ENCODE measurements at places on chromosomes 1 and 21.

- no peak for DNase-seq
Observed at GRCh38 chr1:238061967-238062613, 171.4 kb upstream of the ZP4 start.

DNA sequence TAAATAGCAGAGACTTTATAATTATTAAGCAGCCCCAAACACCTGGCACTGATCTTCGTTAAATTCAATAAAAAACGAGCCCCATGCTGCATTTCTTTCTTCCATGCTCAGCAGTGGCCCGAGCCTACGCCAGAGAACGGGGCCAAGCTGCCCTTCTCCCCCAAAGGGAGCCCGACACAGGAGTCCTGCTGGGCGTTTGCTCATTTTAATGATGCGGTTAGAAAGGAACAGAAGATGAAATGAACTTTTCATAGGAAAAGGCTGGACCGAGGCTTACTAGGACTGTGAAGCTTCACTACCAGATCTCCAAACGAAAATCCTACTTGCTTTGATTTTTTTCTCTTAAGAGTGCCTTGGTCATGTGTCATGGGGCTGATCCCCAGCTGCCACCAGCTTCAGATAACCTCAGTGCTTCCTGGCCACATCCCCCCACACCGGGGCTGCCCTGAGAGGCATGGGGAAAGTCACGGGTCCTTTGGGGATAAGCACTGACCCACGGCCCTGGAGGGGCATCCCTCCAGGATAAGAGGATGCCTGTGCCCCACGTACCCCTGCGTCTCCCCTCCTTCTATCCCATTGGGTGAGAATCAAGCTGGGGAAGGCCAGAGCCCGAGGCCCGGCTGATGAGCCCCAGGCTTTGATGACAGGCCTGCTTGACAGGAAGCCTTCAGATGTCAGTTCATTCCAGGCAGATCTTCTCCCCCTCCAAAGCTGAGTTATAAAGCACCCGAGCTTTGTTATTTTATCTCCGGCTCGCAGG lies 34.2 kb downstream of the PGBD5 start:
- DNase-seq: no peak

- no peak for DNase-seq
Observed at GRCh38 chr1:244662599-244662998, 9.7 kb downstream of the DESI2 start.

GRCh38 chr1:68908316-68908715 lies 411.4 kb upstream of the DEPDC1 start:
- no peak for DNase-seq
